Cortex of kidney (tissue), 1 donor: ENCODE measurements at places on chromosomes 5 and 9.

DNA sequence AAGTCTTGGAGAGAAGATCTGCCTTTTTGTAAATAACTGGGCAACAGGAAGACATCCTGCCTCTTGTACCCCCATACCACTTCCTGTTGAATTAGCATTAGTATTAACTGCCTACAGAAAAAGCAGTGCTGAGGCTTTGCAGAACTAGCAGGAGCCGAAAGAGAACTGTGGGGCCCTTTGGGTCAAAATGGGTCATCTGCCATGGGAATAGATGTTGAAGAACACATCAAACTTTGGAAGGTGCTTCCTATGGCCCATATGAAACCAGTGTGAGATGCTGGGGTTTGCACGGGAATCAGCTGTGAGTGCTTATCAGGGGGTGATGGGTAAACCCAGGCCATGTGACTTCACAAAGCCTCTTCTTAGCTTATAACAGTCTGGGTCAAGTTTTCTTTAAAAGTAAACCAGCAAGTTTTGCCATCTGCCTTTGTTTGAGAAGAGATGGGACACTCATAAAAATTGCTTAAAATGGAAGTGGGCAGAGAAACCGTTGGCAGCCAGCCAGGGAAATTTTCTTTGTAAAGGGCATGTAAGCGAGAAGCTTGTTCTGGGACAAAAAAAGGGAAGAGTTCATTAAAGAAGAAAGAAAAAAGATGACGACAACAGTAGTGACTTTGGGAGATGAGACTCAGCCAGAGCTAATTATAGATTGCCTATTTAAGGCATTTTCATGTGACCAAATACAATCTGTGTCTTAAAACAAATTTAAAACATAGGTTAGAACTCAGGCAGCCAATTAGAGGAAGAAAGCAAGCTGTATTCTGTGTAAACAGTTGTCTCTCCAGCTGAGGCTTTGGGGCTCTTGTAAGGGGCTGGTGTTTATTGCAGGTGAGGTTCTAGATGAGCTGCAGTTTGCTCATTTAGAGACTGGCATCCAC, 4.4 kb downstream of the SLC25A25 start:
- no peak for DNase-seq

GRCh38 chr9:133396952-133397351, 20.8 kb downstream of the STKLD1 start:
- no peak for DNase-seq

DNA sequence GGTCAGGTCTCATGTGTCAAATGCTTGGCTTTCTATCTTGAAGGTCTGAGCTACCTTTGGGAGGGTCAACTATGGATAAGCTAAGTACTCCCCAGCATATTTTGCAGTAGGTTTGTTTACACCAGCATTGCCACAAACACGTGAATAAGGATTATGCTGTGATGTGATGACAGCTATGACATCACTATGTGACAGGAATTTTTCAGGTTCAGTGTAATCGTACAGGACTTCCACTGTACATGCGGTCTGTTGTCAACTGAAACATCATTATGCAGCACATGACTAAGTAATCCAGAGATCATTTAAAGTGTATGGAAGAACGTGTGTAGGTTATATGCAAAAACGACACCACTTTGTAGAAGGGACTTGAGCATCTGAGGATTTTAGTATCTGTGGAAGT, 104.0 kb downstream of the FSTL4 start:
- no peak for DNase-seq

- DNase-seq = no peak
These were observed 2.5 kb downstream of the TLE1 start for GRCh38 chr9:81686614-81687520.

DNA sequence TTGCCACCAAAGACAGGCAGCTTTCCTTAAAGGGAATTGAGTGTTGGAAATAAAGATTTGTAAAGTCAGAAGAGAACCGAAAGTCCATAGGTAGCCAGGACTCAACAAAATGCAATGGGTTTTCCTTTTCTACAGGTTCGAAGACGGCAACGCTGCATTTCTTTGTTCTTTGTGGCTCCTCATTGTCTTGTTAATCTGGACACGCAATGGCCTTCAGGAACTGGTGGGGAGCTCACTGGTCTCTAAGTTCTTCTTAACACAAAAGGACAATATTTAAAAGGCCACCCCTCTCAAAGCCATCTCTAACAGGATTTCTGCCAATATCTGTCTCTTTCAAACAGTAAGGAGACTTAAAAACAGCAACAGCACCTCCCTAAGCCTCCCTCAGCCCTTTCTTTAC, 170.6 kb downstream of the RMI1 start:
- DNase-seq = no peak

DNA sequence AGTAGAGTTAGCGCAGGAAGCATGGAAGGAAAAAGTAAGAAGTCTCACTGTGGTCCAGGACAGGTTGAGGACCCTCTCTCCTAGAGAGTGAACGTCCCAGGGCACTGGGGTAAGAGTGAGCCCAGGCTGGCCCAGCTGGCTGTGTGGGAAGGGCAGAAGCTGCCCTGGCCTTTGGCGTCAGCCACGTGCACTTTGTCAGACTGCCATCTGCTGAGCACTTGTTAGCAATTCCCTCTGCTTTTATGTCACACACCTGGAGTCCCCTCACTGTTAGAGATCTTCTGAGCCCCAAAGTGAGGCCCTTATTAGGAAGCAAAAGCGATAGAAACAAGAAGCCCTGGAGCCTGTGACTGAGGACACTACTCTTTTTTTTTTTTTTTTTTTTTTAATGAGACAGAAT, 79.1 kb downstream of the UGCG start:
- no peak for DNase-seq

DNA sequence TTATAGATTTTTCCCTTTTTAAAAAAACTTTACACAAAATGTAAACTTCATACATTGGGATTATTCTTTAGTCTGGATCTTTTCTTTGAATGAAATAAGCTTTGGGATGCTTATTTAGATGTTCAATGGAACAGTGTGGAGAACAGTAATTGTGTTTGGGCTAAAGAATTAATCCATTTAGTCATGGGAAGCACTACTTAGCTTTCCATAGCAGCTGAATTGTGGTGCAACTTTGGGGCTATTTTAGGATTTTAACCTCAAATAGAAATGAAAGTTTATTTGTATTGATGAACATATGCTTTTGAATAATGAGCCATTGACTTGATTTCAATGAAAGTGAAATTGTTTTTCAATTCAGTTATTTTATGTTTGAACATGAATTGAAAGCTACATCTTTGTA, 72.4 kb downstream of the ZCCHC7 start:
- DNase-seq = no peak

- DNase-seq = no peak
These were observed 37.3 kb downstream of the KCTD16 start for GRCh38 chr5:144207875-144208444.

DNA sequence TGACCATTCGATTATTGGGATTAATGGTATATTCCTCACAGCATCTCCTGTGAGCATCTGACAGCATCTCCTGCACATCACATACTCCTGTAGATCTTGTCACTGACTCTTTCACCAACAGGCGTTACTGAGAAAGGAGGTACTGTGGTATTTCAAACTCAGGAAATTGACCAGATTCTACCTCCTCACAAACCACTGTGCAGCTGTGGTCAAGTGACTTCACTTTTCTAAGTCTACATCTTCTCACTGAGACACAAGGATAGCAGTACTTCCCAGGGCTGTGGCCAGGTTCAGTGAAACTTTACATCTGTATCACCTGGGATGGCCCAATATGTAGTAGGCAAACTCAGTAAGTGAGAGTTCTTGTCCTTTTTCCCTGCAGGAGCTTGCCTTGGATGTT, 332.3 kb upstream of the ADAMTSL1 start:
- DNase-seq = no peak

DNA sequence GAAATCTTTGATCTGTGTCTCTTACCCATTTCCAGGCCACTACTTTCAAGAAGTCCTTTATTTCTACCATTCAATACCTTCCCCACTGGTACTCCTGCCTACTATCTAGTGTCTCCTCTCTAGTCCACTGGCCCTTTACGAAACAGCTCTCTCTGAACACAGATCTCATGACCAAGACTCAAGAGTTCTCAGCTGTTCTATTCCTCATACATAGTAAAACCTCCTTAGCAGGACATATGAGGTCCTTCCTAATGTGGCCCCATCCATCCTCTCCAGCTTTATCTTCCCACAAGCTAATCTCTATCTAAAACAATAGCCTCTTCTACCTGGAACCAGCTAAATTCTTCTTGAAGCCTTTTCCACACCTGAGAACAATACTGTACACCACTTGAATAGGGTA, 2.6 kb downstream of the TEX10 start:
- DNase-seq = no peak

DNA sequence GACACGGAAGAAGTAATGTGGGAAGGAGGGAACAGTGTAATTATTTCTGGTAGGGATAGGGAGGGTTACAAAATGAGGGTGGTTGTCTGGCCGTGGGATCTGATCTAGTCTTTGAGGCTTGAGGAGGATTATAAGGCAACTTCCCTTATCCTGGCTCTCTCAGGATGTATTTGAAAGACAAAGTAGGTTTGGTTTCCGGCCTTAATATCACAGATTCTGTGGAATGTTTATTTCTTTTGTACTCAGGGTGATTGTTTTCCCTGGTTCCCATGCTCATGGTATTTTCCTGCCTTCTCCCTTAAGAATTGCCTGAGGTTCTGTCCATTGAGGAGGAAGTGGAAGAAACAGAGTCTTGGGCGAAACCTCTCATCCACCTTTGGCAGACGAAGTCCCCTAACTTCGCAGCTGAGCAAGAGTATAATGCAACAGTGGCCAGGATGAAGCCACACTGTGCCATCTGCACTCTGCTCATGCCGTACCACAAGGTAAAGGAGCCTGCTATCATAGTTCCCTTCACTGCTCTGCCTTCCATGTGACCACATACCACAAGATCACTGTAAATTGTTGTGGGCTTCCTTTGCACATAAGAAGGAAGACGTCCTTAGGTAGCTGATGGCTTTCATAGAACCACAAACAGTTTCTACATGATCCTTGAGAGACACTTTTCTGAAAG, 253.8 kb downstream of the KDM4C start:
- DNase-seq = no peak

DNA sequence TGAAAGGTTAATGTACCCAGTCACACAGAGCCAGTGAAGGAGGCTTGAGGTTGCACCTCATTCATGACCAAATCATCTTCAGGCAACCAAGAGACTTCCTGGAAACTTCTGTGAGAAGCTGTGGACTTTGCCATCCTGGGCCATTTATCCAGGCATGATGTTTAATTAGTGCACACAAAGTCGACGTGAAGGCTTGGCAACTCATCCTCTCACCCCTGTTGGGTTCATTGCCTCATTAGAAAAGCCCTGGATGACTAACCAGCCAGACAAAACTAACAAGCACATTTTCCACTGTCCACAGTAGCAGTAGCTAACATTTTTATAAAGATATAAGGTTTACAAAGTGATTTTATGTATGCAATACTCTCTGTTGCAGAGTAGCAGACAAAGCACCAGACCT, 65.7 kb upstream of the ZNF462 start:
- no peak for DNase-seq

- DNase-seq = no peak
These were observed 200.2 kb downstream of the SPATA31D1 start for GRCh38 chr9:82188817-82189216.

- no peak for DNase-seq
These were observed 36.4 kb downstream of the ZNF366 start for GRCh38 chr5:72470826-72471225.

- DNase-seq = no peak
These were observed 93.0 kb upstream of the PAPPA start for GRCh38 chr9:116060631-116061030.

- DNase-seq = no peak
These were observed 253.4 kb downstream of the ARHGAP26 start for GRCh38 chr5:143023411-143024096.

DNA sequence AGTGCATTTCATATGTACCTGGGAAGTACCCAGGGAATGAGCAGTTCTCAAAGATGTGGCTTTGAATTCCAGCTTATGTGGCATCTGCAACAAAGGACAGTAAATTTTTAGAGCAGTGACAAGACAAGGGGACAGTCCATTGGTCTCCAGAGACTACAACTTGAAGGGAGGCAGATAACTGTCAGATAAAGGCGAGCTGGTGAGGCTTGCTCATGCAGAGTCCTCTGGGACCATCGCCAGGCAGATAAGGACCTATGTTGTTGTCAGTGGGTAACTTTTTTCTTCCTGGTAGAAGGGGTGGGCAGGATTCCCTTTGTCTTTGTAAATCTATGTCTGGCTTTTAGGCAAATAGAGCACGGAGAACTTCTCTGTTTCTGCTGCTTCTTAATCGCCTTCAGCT, 120.2 kb downstream of the ICE1 start:
- no peak for DNase-seq

DNA sequence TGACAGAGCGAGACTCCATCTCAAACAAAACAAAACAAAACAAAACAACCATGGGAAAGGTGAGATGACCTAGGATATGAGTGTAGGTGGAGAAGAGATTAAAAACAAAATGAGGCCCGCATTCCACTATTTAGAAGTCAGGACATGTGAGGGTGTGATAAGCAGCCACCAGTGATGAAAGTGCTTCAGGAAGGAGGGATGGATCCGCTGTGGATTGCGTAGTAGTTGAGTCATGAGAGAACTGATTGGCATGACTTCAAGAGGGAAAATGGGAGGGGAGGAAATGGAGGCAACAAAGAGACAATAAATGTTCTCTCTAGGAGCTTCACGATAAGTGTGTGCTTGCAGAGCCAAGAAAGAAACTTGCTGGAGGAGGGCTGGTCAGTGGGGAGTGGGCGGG, 367.6 kb downstream of the ARL15 start:
- no peak for DNase-seq

DNA sequence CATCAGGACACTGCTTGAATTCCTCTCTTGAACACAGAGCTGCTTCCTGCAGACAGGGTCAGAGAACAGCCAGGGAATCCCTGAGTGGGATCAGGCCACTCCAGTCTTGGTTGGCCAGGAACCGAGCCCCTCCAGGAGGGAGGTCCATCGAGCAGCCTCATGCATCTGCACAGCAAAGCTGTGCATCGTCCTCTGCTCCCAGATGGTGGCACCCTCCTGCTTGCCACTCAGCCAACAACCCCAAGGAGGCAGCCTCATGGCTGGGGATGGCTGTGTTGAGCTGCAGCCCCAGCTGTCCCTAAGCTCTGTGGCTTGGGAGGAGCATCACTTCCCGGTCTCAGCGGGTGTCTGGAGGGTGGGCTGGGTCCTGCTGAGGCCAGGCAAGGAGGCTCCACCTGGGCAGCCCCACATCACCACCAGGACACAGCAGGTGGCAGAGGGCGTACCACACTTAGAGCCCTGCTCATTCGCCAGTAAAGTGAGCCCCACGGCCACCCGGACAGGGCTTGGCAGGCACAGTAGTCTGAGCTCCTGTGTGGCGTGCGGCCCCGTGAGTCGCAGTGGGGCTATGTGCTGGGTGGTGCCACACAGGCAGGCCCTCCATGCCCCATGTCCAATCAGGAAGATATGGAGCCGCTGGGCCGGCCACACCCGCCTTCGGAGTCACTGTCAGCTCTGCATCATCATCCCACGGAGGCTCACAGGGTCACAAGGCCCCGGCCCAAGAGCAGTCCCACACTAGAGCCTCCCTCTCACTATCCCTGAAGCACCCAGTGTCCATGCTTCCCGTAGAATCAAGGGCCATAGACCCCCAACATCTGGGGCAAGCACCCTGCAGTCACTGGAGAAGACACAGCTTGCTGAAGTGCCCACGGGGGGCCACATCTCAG, 11.9 kb downstream of the LPCAT1 start:
- no peak for DNase-seq
